ENCODE measurements at places on chromosomes 7 and 10.

DNA sequence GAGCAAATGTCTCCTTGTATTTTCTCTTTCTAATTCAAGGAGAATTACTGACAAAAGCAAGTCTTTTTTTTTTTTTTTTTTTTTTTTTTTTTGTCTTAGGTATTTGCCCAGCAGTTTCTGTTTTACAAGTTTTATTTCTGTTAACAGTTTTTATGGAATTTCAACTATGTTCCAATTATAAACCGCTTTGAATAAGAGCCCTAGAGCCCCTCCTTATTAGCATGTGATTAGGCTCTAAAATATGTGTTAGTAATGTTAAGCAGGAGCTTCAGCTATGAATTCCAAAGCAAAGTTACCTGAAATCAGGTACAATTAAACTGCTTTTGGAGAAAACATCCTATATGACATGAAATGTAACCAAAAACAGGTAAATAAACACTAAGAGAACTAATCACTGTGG, 997.0 kb upstream of the POT1 start:
- DNase-seq: no peak

DNA sequence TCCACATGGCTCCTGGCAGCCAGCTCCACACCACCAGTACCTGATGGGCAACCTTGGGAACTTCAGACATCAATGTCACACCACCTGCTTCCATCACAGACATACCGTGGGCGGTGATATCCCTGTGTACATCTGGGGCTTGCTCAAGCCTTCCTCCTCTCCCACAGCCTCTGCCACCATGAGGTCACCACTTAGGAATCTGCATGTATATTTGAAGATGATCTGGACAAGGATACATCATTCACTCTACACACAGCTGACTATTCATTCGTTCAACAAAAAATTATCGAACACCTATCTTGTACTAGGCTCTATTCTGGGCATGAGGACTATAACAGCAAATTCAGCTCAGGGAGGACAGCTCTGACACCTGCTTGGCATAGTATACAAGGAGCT, 6.8 kb downstream of the DLG5 start:
- no peak for DNase-seq

DNA sequence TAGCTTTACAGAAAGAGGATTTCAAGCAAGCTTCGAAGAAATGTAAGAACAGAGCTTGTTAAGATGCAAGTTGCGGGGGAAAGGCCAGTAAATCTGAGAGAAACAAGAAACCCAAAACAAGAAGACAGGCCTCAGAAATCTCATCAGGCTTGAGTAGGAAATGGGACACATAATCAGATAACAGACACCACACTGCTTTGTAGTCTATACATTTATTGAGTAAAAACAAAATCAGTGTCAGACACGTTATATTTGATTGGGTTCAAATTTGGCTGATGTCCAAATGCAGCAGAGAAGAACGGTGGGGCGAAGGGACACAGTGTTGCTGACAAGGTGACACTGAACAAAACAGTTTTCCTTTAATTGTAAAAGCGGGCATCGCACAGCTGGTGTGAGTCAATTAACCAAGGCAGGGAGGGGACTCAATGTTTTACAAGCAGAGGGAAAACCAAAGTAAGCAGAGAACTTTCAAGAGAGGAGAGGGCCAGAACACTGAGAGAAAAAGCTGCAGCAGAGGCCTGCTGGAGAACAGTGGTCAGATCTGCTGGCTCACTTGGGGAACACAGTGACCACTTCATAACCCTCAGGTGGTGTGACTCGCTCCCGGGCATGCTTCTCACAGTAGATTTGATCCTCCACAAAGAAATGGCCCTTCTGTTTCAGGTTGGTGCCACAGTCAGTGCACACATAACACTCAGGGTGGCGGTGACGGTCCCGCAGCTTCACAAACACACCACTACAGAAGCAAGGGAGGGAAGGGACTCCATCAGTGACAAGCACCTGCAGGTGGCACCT, 43.5 kb downstream of the ACSM6 start:
- no peak for DNase-seq

DNA sequence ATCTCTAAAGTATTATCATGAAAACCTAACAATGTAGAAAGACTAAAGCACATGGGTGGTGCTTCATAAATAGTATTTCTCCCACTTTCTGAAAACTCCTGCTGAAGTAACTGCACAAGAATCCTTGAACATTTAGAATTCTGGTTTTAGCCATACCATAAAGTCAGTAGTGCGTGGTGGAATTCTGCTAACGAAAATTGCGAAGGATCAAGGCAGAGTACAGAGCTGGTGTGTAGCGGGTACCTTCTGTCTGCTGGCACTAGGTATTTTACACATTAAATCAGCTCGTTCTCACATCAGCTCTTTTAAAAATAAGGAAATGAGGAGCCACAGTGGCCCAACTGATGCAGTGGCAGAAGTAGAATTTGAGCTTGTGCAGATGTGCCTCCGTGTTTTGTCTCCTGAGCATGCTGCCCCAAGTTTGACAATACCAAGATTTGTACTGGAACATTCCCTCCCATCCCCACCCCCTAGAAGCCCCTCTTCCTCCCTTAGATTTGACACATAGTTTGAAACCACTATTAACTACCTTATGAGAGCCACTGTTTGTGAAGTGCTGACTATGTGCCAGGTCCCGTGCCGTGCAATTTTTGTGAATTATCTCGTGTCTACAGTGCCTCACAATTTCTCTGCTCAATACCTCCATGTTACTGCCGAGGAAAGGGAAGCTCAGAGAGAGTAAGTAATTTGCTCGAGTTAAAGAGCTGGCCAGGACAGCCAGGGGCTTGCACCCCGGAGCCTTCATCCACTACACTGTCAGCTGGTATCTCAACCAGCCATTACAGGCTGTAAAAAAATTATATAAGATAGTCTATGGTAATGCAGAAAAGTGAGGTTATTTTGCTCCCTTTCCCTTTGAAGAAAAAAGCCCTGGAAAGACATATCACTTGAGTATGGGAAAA, 66.9 kb downstream of the EGFR start:
- no peak for DNase-seq

DNA sequence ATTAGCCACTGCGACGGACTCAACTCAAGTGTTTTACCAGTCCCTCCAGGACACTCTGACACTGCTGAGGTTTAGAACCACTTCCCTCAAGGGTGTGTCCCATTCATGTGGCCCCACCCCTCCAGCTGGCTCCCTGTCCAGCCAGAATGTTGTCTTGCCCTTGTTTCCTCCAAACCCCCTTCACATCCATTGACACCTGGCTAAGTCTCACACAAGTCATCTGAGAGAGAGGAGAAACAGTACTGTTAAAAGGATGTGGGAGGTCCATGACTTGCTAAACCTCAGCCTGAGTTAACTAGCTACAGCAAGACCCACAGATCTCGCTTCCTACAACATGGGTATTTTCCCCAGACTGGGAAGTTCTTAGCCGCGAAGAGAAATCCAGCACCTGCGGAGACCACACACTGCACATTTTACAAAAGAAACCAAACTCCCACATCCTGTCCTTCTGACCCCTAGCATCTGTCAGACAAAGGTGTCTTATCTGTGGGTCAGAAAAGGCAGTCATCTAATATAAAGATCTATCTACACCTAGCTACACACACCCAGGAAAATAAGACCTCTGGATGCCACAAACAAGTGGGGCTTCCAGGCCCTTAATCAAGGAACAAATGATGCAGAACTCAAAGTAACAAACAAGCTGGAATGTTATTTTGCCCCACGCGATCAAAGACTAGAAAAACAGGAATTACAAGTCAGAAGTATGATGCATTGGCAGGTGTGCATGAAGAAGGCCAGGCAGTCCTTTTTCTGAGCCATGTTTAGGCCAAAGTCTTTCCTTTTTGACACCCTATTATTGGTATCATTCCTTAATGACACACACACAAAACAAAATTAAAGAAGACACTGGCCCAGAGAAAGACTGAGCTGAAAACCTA, 13.9 kb downstream of the OSBPL3 start:
- DNase-seq: no peak

DNA sequence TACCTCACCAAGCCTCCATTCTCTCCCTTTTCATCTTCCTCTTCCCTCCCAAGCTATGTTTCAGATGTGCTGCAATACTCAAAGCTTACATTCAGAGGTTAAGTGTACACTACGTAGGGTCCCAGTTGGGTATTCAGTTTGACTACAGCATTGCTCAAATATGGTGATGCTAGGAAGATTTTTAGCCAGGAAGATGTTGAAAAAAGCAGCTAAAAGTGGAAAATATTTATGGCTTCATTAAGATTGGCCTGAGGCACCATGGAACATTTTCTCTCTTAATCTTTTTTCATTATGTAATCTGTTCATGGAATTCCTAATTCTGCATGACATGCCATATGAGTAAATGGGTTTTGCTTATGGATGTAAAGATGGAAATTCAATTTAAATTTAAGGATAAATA, 72.0 kb upstream of the ABCB5 start:
- no peak for DNase-seq

- DNase-seq: no peak
Measured at GRCh38 chr7:131462059-131462458, 94.4 kb downstream of the PODXL start.

DNA sequence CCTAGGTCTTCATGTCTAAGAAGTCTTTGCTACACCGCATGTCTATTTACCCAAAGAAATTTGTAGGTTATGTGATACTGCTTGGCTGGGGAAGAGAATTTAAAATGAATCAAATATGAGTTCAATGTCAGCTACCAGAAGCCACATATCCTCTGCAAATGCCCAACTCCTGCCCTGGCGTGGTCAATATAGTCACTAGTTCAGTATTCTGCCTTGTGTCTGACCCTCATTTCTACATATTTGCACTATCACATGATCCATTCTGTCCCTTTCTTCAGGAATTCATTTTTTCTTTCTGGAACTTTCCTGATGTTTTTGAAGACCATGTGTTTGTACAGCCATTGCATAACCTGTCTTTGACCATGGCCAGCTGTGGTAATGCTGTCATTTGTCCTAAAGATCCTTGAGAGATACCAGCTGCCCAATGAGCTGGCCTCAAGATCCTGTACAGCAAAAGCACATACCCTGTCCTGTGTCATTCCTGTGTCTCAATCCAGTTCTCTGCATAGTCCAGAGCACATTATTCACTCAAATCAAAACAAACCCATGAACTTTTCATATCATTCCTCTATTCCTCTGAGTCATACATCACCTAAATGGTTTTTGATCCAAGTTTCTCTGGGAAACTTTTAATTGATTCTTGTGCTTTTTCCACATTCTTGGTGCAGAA, 524.5 kb downstream of the PARD3 start:
- no peak for DNase-seq

GRCh38 chr10:57830877-57831560, 436.7 kb downstream of the IPMK start:
- DNase-seq: no peak

DNA sequence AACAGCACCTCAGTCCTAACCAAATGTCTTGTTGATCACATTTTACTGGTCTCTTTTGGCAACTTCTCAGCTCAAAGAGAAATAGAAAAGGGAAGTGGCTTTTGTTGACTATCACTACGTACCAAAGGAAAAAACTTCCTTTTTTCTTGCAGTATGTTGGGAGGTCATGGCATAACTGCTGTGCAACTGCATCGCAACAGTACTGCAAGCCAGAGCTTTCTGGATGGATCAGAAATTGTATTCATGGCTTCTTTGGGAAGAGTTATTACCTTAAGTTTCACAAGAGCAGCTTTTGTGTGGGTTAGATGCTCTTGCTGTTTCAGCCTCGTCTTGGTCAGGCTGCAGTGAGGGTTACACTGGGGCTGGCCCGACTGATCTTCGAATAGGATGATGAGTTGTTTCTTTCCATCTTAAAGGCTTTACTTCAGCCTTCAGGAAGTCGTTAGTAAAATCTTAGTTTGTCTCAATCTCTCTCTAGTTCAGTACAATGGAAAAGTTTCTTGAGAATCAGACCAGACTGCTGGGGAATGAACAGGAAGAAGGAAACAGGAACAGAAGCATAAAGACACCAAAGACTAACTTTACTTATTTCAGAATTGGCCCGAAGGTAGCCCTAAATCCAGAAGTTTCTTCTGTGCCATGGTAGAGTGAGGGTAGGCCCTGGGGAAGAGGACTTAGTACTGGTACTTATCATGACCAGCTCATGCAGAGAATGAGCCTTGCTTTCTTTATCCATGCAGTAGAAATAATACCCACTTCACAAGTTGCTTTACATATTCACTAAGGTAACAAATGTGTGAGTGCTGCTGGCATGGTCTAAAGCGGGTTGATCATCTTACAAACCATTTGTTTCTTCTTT, 153.6 kb downstream of the CELF2 start:
- DNase-seq: no peak

DNA sequence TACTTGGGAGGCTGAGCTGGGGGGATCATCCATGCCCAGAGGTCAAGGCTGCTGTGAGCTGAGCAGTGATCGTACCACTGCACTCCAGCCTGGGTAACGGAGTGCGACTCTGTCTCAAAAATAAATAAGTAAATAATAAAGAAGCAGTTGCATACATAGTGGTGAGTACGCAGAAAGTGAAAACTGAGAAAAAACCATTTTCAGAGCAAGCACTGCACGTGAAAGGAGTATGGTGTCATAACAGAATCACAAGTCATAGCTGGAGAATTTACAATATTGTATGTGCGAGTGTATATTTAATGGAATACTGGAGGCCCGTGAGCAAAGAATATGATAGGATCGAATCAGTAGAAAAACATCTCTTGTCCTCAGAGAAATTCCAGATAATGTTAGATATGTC, 22.3 kb downstream of the KIAA1217 start:
- no peak for DNase-seq

GRCh38 chr7:25752967-25753791, 398.8 kb upstream of the NFE2L3 start:
- DNase-seq: no peak

GRCh38 chr10:78524342-78524741, 490.7 kb downstream of the RPS24 start:
- no peak for DNase-seq

DNA sequence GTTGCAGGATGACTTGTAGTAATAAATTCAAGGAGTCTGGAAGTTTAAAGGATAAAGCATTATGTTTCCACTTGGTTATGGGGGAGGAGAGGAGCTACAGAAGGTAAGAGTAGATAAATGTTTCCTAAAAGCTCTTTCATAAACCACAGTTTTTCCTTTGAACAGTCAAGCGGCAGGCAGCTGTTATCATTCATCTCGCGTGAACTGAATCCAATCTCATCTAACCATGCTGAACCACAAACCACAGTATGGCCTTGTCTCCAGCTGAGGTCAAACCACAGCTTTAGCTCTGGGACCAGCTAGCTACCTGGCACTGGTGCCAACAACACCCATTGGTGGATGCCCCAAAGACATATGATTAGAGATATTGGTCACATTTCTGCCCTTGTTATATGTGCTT, 63.3 kb downstream of the NOC3L start:
- peak; percentile 8 for DNase-seq

DNA sequence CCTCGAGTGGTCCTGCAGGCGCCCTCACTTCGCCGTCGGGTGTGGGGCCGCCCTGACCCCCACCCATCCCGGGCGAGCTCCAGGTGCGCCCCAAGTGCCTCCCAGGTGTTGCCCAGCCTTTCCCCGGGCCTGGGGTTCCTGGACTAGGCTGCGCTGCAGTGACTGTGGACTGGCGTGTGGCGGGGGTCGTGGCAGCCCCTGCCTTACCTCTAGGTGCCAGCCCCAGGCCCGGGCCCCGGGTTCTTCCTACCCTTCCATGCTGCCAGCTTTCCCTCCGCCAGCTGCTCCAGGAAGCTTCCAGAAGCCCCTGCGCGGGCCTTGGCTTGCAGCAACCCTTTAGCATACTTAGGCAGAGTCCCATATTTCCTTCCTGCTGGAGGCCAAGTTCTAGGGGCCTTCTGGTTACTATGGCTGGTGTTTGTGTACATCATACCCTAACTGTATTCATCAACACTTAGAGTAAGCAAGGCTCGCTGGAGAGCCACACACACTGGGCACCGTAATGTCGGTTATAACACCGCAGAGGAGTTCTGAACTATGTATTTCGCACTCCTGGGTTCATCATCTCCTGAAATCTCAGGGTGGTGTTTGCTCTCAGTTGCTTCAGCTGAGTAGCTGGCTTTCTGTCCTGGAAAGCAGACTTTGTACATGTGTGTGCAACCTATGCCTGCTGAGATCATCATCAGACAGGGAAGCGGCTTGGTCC, 471 bp downstream of the MGMT start:
- DNase-seq: no peak
